ENCODE measurements at places on chromosomes 6 and 20. TPM values are rescaled to one million over a fixed set of nuclear protein-coding genes. Genes with fewer than 3 reads are reported as not detected.

The WFDC10B gene
- not detected for total RNA-seq

The MTCH1 gene
- 151 TPM for total RNA-seq

The TMEM74B gene
- total RNA-seq = not detected

The SCRT2 gene
- not detected for total RNA-seq

The TREM1 gene
- not detected for total RNA-seq

The SCUBE3 gene
- not detected for total RNA-seq

The ZKSCAN3 gene
- 12.4 TPM for total RNA-seq

The BTNL2 gene
- total RNA-seq = not detected

The ULBP2 gene
- not detected for total RNA-seq

The SIRPD gene
- 0.17 TPM for total RNA-seq

The FUT9 gene
- not detected for total RNA-seq
